ENCODE measurements at places on chromosomes 3 and 15.

DNA sequence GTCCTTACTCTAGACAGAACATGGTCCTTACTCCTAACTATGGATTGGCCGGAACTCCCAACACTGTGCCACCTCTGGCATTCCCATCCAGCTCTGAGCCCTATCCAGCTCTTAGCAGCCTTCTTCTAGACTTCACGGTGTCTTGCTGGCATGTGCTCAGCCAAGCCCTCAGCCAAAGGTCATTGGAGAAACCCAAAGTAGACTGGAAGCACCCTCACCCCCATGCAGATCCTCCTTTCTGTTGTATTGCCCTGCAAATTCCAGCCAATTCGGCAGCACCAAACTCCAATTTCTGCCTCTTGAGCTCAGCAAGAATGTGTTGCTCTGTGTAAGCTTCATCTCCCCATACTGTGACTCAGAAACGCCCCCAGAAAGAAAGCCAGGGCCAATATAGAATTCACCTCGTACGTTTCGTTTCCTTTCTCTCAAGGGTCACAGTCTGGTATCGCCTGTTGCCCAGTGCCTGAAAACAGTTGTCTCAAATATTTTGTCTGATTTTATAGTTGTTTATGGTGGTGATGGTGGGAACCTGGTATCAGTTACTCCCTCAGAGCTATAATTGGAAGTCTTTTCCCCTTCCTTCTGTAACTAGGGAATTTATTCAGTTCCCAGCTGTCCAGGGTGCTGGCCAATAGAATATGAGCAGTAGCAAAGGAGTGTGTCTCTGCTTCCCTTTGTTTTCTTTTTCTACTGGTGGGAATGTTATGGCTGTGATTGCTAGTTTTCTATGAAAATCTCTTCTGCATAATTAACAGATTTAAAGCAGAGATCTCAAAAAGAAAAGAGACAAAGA is 28.4 kb upstream of the EPHB3 start:
- no peak for DNase-seq

- DNase-seq, result no peak
Measured at GRCh38 chr3:42036483-42036823, 54.7 kb upstream of the TRAK1 start.

- no peak for DNase-seq
Measured at GRCh38 chr3:100777271-100777670, 68.0 kb downstream of the TFG start.

- DNase-seq, result peak; percentile 2
Measured at GRCh38 chr15:63507878-63508818, 3.8 kb downstream of the USP3 start.

- peak; percentile 75 for DNase-seq
Measured at GRCh38 chr15:80778964-80779657, at the start of gene CEMIP. TSS of gene CEMIP (plus strand) at chr15:80779370. CDS start at chr15:80873880, 94,510 bp downstream.

- no peak for DNase-seq
Measured at GRCh38 chr3:195187609-195188425, 83.1 kb downstream of the XXYLT1 start.

- peak; percentile 85 for DNase-seq
Measured at GRCh38 chr3:14791343-14791945, 27.3 kb upstream of the FGD5 start.

- DNase-seq, result no peak
Measured at GRCh38 chr15:90539789-90540188, 10.1 kb downstream of the CRTC3 start.

- DNase-seq, result no peak
Measured at GRCh38 chr3:51395493-51396213, 4.6 kb downstream of the RBM15B start.

- peak; percentile 5 for DNase-seq
Measured at GRCh38 chr3:72440491-72440890, 407.8 kb downstream of the SHQ1 start.

DNA sequence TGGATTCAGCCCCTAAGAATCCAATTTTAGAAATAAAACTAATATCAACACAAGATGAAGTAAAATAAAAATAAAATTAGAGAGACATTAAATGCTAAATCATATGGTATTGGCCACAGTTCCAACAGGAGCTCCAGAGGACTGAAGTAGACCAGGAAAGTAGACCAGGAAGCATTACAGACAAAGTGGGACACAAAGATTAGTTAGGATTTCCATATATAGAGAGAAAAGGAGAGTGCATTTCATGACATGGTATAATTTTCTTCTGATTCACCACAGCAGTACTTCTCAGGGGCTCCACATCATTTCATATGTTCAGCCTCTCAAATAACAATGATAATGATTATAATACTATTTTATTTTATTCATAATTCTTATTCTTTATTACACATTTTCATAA is 18.3 kb downstream of the FGF7 start:
- DNase-seq, result no peak

GRCh38 chr3:69423463-69424155 is 37.7 kb upstream of the FRMD4B start:
- no peak for DNase-seq

DNA sequence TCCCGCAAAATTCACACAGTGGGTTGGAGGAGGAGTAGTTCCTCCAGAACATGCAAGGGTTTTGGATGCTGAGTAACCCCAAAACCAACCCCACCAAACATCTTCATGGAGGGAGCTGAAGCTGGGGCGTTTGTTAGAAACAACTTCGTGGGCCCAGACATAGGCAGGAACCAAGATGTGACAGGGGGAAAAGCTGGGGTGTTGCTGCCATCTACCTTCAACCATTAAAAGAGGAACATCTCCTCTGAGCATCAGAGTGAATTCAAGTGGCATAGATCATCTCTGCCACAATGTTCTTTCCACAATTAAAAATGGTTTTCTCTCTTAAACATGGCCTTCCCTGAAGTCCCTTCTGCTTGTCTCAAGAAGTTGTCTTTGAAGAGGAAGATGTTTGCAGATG is 20.5 kb downstream of the SIDT1 start:
- DNase-seq, result peak; percentile 21

GRCh38 chr3:37729119-37729518 is 132.6 kb upstream of the CTDSPL start:
- no peak for DNase-seq

GRCh38 chr3:105051111-105051510 is 315.6 kb upstream of the ALCAM start:
- no peak for DNase-seq

- no peak for DNase-seq
Measured at GRCh38 chr3:11168881-11169805, 14.8 kb downstream of the HRH1 start.

GRCh38 chr3:49805897-49806701 is 3.0 kb downstream of the INKA1 start:
- no peak for DNase-seq

GRCh38 chr3:24220859-24221657 is 273.6 kb downstream of the THRB start:
- no peak for DNase-seq

DNA sequence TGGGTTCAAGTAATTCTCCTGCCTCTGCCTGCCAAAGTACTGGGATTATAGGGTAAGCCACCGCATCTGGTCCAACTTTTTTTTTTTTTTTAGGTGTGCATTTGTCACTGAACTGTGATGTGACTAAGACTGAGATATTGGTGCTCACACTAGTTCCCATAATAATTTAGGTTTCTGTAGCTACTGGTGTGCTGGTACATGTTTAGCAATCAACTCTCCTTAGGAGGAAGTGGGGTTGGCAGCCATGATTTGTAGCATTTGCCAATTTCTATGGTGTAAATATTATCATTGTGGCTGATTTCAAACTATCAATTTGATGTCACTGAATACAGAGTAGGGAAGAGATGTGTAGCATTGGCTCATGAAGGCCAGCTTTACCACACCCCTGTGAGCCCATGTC is 372.7 kb downstream of the EDEM1 start:
- DNase-seq, result no peak

DNA sequence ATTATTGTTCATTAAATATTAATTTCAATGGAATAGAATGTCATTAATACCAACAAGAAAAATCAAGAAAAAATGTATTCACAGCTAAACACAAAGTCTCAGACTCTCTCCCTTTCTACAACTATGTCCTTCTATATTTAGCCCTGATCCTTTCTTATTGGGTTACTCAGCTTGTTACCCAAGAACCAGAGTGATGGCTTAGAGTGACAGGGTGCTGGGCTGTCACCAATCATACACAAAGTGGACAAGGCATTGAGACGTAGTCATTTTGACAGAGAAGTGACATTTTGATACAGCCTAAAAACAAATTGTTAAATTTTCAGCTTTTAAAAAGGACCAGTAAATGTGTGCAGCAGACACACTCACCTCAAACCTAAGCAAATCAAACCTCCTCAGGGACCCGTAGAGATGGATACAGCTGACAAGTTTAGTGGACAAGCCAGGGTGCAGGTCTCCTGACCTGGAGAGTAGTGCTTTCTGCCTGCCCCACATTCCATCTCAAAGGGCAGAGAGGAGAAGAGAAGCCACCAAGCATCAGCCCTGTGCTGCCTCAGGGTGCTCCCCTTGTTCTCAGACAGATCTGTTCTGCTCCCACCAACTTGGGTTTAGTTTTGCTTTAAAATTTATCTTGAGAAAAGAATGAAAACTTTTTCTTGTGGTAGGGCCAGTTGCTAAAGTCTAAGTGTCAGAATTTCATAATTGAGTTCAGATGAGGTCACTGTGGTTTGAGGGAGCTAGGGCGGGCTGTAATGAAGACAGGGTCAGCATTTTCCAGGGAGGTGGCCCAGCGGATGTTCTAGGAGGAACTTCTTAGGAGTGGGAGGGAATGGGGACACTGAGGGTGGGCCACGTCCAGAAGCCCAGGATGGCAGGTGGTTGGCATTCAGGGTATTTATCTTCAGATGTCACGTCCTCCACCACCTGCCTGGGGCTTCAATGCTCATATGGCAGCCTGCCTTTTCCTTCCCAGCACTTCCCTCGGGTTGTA is 136.5 kb upstream of the TBL1XR1 start:
- peak; percentile 20 for DNase-seq

DNA sequence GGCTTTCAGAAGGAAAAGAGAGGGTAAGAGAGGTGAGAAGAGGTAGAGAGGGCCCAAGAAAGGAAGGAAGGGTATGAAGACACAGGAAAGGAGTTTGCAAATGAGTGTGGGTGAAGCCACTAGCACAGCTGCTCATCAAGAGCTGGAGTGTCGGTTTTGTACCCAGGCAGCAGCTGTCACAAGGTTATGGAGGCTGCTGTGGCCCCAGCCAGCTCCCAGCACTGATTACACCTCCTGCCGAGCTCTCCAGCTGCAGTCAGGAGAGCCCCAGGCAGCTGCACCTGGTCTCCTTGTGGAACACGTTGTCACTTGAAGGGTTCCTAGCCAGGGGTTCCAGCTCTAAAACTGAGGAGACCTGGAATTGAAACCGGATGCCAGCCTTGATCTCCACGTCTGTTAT is 60.4 kb upstream of the CHD2 start:
- DNase-seq, result peak; percentile 91

GRCh38 chr3:188286087-188286513 is 132.1 kb downstream of the LPP start:
- no peak for DNase-seq

DNA sequence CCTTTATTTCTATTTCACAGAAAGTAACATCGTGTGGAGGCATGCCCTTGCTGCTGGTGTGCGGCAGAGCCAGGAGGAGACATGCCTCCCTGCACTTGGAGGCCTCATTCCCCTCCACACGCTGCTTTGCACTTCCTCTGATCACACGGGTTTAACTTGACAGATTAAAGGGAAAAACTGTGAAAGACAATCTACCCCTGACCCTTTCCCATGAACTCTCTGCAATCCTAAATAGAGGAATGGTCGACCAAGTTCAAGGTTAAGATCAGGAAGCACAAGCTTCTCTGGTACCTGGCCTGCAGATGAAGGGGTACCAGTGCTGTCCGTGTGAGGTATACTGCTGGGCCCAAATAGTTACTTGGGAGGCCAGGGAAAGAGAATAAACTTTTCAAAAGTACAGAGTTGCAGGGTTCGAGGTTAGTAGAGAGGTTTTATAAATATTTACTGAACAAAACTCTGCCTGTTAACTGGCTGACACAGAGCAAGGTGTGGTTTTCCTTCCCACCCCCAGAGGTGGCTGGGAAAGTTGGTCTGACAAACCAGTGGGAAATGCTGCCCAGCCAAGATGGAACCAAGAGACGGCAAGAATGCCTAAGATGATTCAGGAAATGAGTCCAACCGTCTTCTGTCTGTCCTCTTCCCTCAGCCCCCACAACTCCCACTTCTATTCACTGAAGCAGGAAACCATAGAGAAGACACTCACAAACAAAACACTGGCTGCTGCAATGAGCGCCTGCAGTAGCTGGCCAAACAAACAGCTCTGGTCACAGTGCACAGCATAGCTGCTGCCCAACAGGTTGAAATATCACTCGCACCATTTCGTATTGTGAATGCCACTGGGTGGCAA is 79.6 kb downstream of the IGF2BP2 start:
- no peak for DNase-seq

GRCh38 chr3:42214064-42214463 is 51.9 kb downstream of the CCK start:
- DNase-seq, result no peak

GRCh38 chr3:93904568-93904967 is 69.1 kb downstream of the PROS1 start:
- DNase-seq, result no peak

DNA sequence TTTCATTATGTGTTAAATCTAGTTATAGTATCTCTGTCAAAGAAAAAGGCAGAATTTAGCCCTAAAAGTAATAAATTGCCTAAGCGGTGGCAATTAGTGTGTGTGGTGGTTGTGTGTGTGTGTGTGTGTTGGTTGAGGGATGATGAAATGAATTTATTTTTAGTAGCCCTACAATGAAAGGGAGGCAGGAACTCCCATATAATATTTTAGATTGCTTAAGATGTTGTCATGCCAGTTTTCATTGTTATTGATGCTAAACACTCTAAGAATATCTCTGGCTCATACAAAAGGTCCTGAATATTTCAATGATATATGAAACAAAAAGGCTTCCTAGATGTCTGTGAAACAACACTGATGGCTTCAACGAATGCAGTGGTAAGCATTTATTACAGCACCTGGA is 140.6 kb upstream of the TBC1D5 start:
- DNase-seq, result no peak

GRCh38 chr3:23874359-23875112 is 42.3 kb downstream of the NKIRAS1 start:
- DNase-seq, result no peak

DNA sequence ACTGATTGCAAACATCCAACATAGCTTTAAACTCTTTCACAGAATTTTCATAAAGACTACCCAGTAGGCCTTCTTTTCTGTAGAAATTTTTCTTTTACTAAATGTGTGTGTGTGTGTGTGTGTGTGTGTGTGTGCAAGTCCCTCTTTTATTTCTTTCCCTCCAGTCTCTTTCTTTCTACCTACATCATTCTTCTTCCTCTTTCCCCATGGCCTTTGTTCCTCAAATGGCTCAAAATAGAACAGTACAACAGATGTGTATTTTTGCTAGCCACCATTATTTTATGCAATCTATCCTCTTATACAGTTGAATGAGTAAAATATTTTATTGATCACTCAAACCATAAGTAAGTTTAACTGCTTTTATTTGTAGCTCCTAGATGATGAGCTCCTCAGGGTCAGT is 76.4 kb downstream of the USF3 start:
- no peak for DNase-seq

GRCh38 chr3:185065059-185065458 is 87.8 kb downstream of the C3orf70 start:
- no peak for DNase-seq

DNA sequence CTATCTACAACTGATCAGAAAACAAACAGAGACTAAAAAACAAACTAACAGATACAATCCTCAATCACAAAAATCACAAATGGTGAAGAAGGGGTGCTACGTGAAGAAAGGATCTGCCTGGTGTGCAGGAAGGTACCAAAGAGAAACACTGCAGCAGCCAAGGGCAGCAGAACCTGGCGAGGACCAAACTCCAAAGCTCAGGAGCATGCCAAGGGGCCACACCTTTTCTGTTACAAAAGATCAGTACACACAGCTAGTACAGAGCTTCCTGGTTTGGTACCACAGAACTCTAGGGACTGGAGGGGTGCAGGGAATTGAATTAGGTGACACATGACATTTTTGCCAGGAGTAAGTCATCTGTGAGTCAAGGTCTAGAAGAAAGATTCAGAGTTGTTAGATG is 107.4 kb upstream of the GRM7 start:
- no peak for DNase-seq

All from RPMI8226 (cell line).